ENCODE measurements at places on chromosomes 6 and 20. TPM values are rescaled to one million over a fixed set of nuclear protein-coding genes. Genes with fewer than 3 reads are reported as not detected.

The PLCB1 gene
- 42.4 TPM for total RNA-seq

DNA sequence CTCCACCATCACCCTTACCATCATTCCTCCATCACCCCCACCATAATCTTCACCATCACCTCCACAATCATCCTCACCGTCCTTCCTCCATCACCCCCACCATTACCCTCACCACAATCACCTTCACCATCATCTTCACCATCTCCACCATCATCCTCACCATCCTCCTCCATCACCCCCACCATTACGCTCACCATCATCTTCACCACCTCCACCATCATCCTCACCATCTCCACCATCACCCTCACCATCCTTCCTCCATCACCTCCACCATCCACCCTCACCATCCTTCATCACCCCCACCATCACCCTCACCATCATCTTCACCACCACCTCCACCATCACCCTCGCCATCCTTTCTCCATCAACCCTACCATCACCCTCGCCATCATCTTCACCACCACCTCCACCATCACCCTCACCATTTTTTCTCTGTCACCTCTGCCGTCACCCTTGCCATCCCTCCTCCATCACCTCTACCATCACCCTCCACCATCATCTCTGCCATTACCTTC is 33.1 kb upstream of the MPC1 start:
- no peaks in the 10 kb centered on the region for H3K36me3 ChIP-seq
- no peak for DNase-seq
- peaks cover 27% of the 10 kb centered on the region for H3K27me3 ChIP-seq
- peaks cover 20% of the 10 kb centered on the region for H3K4me1 ChIP-seq
- H3K27ac ChIP-seq, result no peak overlapping the region
- no peak overlapping the region for H3K4me3 ChIP-seq

DNA sequence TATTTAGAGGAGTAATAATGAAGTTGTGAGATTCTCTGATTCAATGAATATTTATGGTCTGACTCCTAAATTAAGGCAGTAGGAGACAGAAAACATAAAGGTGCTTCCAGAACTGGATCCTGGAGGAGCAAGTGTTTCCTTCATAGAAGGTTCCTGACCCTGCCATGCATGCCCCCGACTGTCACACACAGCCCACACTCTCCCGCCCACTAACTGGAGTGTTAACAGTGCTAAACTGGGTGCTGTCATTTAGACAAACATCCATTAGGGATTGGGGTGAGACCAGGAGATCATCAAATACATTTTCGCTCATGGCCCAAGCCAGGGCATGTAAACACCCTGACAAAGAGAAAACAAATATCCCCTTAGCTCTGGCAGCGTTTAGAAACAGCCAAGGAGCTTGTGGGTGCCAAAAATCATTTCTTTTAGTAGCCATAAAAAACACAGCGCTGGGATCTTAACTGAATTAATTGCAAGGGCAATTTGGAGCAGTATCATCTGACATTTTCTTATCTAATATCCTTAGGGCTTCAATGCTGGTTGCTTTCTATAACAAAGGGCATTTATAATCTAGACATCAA is 46.8 kb downstream of the INSM1 start:
- no peak for DNase-seq
- no peak overlapping the region for H3K4me3 ChIP-seq
- peaks cover 4% of the 10 kb centered on the region for H3K36me3 ChIP-seq
- H3K27me3 ChIP-seq, result no peaks in the 10 kb centered on the region
- H3K4me1 ChIP-seq, result no peaks in the 10 kb centered on the region

DNA sequence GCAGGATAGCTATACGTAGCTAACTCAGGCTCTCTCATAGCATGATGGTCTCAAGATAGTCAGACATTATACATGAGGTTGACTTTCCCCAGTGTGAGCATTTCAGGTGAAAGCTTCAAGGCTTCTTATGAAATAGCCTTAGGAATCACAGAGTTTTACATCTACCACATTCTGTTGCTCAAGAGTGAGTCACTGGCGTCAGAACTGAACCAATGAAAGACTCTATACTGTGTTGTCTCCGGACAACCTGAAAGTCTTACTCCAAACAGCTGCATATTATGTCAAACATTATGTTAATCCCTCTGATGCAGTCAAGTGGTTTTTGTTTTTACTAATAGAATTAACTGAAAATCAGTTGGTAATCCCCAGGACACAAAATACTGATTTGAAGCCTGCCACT is 79.8 kb upstream of the TRDN start:
- no peaks in the 10 kb centered on the region for H3K36me3 ChIP-seq
- no peak overlapping the region for H3K4me3 ChIP-seq
- H3K4me1 ChIP-seq, result no peaks in the 10 kb centered on the region

- no peaks in the 10 kb centered on the region for H3K27me3 ChIP-seq
- DNase-seq, result no peak
- no peak overlapping the region for H3K27ac ChIP-seq
These were observed 160.2 kb upstream of the FOXA2 start for GRCh38 chr20:22744341-22745193.

DNA sequence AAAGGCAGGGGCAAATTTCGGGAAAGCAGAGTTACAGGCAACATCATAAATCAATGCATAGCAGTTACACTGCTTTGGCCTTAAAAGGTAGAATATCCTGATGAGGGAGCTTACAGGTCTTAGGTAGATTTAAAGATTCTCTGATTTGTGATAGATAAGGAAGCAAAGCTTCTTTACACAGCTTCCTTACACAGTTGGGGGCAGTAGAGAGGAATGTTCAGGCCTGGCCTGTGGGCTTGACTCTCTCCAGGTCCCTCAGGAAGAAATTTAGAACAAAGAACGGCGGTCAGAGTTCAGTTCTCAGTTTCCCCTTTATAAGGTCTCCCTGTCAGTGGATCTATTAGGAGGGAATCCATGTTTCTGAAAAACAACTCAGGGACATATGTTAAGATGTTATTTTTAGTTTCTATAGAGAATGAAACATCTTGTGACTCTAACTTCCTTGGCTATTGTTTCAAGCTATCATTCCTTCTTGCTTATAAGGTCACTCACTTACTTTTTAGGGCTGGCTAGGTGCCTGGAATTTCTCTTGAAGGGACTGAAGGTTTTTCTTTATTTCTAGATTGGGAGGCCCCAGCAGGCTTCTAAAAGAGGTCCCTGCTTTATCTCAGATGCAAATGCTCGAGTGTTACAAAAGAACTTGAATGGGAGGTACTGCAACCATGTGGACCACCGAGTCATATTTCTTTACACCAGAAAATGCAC is 11.8 kb downstream of the HLA-B start:
- peaks cover 5% of the 10 kb centered on the region for H3K27me3 ChIP-seq
- H3K4me3 ChIP-seq, result no peak overlapping the region
- H3K27ac ChIP-seq, result no peak overlapping the region
- peaks cover 9% of the 10 kb centered on the region for H3K4me1 ChIP-seq
- no peaks in the 10 kb centered on the region for H3K36me3 ChIP-seq

DNA sequence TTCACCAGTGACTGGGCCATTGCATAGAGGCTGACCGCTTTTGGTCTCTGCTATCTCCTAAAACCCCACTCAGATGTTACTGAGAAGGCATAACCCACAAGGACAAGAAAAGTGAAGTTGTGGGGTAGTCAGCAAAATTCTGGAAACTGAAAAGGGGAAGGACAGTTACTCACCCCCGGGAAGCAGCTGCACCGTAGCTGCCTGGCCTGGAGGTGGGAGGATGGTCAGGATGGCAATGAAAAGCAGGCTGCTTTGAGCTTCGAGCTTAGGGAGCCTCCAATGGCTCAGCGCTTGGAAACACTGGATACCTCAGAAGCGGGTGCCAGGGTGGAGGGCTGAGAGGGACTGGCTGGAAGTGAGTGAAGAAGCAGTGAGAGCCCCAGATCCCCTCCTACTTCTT is 56.0 kb downstream of the KCNK5 start:
- H3K4me3 ChIP-seq, result no peak overlapping the region
- H3K36me3 ChIP-seq, result no peaks in the 10 kb centered on the region
- no peaks in the 10 kb centered on the region for H3K4me1 ChIP-seq
- no peaks in the 10 kb centered on the region for H3K27me3 ChIP-seq

Measured in HepG2 (cell line).